Upper lobe of left lung (tissue), 6 donors: ENCODE measurements at places on chromosomes 7 and 10. TPM values are rescaled to one million over a fixed set of nuclear protein-coding genes. Genes with fewer than 3 reads are reported as not detected.

GRCh38 chr10:78896159-78896928 lies 172.4 kb upstream of the ZMIZ1 start:
- no peak for DNase-seq

DNA sequence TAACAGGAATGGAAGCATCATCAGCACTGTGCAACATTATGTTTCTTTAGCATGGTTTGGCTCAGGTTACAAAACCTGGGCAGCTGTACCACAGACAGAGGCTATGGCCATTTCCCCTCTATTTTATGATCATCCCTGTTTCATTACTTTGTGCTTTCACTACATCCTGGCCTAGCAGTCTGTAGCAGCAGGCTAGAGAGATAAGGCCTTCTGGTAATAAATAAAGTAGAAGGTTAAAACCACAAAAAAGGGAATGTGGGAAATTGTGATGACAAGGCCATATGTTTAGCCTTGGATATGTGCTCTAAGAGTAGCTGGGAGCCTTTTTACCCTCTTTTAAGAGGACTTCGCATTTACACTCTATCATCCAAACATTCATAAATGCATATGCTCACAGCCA lies 266.2 kb upstream of the PHF14 start:
- DNase-seq, result no peak

- DNase-seq, result no peak
These were observed 445.2 kb downstream of the DNAJB6 start for GRCh38 chr7:157782041-157782440.

DNA sequence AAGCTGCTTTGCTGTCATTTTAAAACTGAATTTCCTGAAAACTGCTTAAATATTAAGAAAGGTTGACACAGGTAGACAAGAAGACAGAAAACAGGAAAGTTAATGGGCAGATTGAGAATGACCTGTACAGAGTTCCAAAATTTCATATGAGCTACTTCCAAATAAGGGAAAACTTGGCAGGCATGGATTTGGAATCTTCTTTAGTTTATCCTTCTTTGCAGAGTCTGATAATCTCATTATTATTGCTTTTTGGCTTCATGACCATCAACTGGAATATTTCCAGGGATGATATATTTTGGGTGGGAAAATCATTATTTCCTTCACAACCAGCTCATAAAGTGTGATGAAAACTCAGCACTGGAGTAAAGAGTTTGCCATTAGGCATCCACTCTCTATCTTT lies 346.5 kb upstream of the NPVF start:
- no peak for DNase-seq

- DNase-seq, result peak; percentile 5
These were observed 308.4 kb downstream of the RPS24 start for GRCh38 chr10:78341953-78342614.

- no peak for DNase-seq
These were observed 80.4 kb upstream of the CALN1 start for GRCh38 chr7:72492461-72493065.

DNA sequence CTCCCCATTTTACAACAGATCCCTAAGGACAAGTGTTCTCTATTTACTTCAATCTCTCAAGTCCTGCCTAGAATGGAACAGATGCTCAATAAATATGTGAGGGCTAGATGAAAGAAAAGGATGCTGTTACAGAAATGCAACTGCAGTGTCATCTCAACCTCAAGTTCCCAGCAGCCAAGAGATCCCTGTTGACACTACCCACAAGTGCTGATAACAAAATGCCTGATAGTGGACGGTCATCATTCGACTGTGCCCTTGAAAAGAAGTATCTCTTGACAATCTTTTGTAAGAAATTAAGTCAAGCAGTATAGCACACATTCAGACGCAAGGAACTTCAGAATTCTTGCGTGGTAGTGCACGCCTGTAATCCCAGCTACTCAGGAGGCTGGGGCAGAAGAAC lies 133.2 kb downstream of the PARD3 start:
- DNase-seq, result no peak

DNA sequence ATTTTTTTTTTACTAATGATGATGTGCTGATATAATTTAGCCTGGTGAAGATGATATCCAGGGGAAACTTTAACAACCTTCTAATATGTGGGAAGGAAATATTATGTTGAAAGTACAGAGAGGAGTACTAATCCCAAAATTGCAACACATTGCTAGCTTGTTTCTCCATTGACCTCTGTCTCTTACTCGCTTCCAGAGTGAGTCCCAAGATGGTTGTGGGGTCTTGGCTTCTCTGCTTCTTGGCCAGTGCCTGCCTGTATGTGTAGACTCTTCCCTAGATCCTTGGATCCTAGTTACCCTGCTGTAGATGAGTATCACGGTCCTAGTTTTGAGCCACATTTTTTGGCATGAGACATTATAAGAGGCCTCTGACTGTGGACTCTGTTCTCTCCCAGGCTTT lies 17.5 kb downstream of the BMPER start:
- DNase-seq, result no peak

DNA sequence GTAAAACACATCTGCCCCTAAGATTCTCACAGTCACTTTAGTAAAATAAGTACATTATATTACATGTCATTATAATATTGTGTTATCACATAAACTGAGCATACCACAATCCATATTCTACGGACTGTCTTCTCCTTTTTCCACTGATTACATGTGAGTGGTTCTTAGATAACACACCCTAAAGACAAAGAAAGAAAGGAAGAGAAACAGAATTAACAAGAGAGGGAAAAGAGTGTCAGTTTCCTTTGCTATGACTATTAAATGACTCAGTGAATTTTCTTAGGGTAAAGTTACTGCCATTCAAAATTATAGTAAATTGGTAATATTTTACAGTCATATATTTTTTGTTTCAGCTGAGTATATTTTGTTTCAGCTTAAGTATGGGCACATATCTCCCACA lies 268.3 kb downstream of the TWIST1 start:
- no peak for DNase-seq

DNA sequence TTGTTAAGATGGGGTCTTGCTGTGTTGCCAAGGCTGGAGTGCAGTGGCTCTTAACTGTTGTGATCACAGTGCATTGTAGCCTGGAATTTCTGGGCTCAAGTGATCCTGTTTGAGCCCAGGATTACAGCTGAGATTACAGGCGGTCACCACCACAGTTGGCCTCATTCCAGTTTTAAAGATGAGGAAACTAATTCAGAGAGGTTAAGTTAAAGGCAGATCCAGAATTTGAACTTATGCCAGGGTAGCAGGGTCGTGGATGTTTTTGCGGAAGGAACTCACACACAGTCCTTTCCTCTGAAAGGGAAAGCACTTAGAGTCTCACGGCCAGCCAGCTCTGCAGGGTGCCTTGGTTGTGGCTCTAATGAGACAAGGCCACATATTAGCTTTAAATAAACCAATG lies 84.7 kb downstream of the MMRN2 start:
- DNase-seq, result peak; percentile 31

Gene TRIL
- 2.8 TPM for total RNA-seq

Gene NUDCD3
- 49.6 TPM for total RNA-seq

Gene ANKRD30A
- total RNA-seq, result not detected
